OCI-LY7 (cell line): ENCODE measurements at places on chromosomes 16 and 17.

DNA sequence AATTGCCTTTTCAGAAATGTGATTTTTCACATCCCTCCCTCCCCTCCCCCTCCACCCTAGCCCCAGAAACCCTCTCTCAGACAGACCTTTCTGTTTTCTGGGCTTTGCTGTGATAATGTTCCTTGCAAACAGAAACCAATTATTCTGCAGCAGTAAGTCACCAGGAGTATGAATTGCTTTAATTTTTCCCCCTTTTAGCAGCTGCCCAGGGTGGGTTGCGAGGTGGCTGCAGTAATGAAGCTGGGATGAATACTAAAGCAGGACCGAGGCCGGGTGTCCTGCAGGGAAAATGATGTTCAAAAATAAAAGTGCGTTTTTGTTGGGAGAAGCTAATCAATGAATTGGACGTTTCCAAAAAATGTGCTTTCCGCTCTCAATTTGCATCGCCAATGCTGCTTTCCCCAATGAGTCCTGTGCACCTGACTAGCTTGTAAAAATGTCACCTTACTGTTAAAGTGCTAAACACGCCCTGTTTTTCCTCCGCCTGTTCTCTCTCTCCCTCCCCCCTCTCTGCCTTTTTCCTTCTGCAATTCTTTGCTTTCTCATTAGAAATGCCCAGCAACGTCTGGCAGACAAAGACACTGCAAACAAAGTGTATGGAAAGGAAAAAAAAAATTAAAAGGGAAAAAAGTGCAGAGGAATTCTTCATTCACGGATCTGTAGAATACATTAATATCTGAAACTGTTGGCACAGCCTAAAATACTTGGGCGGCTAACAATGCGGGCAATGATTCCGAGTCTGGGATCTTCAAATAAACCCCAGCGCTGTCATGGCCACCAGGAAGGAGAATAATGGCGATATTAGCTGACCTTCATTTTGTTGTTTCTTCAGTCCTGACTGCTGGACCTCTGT, 244.1 kb downstream of the STX8 start:
- no peak for DNase-seq

DNA sequence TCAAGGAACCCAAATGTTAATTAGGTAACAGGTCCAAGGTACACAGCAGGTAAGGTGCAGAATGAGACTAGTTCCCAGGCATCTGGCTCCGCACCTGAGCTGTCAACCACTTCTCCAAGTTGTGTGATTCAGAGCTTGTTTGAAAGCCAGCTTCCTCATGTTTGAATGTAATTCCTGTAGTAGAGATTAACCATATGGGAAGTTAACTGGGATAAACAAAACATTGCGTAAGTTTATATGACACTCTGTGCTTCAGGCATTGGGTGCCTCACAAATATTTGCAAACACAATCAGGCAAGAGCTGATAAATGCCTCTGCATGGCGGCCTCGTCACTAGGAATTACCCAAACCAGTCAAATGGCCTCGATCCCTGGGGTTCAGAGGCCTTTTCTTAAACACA, 27.9 kb upstream of the CPHXL start:
- DNase-seq: no peak

- peak; percentile 8 for DNase-seq
These were observed 82.3 kb upstream of the BCAR1 start for GRCh38 chr16:75333721-75334163.

DNA sequence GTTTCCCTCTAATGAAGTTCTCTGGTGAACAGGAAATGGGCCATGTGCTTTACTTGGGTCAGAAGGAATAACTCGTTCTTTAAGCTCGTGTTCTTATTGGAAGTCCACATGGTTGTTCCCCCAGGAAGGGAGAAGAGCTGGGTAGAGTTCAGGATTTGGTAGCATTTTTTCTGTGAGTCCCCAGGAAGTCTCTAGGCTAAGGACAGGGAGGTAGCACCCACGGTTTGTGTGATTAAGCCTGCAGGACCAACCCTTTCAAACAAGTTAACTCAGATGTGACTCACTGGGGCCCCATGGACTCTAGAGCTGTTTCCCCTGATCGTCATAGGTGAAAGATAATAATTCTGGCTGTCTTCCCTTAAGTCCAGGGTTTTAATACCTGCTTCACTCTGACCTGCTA, 16.4 kb downstream of the SAP30BP start:
- DNase-seq: no peak

GRCh38 chr16:87978127-87978526, 26.9 kb downstream of the BANP start:
- DNase-seq: no peak

DNA sequence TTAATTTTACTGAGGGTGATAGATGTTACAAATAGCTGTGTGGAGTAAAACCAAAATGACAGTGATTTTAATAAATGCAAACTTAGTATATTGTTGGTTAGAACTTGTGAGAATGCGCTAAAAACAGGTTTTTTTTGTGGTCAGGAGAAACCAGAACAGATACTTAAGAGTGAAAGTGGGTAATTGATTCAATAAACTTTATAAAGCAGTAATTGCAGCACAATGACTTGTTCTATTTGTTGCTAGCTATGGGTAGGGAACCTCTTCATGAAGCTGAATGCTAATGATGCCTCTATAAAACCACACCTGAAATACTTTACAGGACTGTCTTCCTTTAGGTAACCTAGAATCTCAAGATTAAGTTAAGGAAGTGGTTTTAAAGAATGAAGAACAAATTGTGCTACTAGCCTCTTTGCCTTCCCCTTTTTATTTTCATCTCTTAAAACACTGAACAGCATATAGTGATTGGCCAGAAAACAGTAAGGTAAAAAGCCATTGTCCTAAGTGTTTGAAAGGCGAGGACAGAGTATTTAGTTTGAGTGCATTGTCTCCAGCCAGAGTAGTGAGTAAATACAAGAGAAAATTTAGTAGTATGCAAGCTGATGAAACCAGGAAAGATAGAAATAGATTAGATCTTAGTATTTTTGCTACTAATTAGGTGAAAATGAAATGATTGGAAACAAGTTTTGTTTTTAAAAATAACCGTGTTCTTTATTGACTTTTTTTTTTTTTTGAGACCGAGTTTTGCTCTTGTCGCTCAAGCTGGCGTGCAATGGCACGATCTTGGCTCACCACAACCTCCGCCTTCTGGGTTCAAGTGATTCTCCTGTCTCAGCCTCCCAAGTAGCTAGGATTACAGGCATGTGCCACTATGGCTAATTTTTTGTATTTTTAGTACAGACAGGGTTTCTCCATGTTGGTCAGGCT, 6.0 kb downstream of the GGNBP2 start:
- DNase-seq: peak; percentile 57

- no peak for DNase-seq
These were observed 29.0 kb upstream of the HEATR6 start for GRCh38 chr17:60107526-60108257.

- DNase-seq: no peak
These were observed 7.7 kb downstream of the ADAM11 start for GRCh38 chr17:44766409-44767038.

- DNase-seq: no peak
These were observed 142.0 kb downstream of the STXBP4 start for GRCh38 chr17:55110521-55110920.

DNA sequence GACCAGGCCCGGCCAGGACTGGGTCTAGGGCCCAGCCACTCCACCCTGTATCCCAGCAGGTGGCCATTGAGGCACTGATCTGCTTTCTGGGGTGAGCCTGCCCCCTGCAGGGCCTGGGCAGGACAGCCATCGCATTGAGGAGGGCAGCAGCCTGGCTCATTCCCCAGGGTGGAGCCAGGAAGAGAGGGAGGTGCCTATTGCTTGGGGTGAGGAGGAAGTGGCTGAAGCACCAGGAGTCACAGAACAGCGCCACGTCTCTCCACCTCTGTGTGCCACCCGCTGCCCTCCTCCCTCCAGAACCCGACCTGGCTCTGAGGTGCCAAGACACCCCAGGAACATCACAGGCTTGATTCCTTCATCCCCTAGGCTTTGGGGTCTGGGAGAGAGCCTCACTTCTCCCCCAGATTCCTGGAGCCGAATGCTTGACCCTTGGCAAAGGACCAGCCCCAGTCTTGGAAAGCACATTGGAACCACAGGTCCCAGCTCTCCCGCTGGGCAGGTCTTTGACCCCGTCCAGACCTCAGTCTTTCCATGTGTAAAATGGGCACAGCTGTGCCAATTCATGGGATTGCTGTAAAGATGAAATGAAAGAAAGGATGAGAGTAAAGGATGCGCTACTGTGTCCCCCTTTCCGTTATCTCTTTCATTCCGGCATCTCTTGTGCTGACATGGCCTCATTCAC, 7.2 kb upstream of the KRT36 start:
- DNase-seq: peak; percentile 67

- no peak for DNase-seq
These were observed 59.5 kb upstream of the CACNG4 start for GRCh38 chr17:66904760-66905624.

- no peak for DNase-seq
These were observed 3.8 kb upstream of the C1QL1 start for GRCh38 chr17:44971776-44972483.

- no peak for DNase-seq
These were observed 9.5 kb downstream of the CYB561 start for GRCh38 chr17:63436523-63437110.
